ENCODE measurements at places on chromosomes 6 and 20.

DNA sequence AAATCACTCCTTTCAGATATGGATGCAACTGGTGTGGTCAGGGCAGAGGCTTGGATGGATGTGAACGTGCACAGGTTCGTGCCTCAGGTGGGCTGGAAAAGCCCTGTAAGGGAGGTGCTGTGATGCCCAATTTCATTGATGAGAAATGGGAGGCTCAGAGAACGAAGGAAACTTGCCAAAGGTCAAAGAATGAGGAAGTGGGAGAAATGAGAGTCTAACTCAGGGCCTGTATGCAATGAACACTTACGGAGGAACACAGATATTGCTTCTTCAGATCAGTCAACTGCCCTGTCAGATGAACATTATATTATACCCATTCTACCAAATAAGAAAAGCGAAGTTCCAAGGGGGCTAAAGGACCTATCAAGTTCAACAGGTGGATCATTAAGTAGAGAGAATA lies 134.7 kb downstream of the RCAN2 start:
- no peak for DNase-seq

GRCh38 chr6:139597771-139598755 lies 223.6 kb upstream of the CITED2 start:
- DNase-seq = no peak

DNA sequence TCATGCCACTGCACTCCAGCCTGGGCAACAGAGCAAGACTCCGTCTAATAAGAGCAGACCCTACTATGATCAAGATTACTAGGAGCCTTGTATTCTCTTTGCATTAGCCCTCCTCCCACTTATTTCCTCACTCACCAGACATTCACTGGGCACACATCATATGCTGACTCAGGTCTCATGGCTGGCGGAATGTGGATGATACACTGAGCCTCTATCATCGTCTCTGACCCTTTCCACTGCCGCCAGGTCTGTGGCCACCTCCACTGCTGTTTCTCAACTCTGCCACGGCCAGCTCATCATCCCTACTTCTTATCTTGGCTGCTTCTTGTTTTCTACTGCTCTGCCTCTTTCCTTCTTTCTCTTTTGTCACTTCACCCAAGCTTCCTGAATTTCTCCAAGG lies 161.0 kb downstream of the BACH2 start:
- DNase-seq = no peak

- DNase-seq = no peak
These were observed 538.0 kb upstream of the ID4 start for GRCh38 chr6:19299129-19299528.

GRCh38 chr6:151553416-151554165 lies 59.8 kb downstream of the CCDC170 start:
- no peak for DNase-seq

GRCh38 chr6:165227644-165228329 lies 81.6 kb downstream of the C6orf118 start:
- DNase-seq = no peak

- no peak for DNase-seq
These were observed 22.4 kb downstream of the MMP24 start for GRCh38 chr20:35248641-35249475.

- DNase-seq = no peak
These were observed 245.0 kb downstream of the RFPL4B start for GRCh38 chr6:112592159-112592558.

DNA sequence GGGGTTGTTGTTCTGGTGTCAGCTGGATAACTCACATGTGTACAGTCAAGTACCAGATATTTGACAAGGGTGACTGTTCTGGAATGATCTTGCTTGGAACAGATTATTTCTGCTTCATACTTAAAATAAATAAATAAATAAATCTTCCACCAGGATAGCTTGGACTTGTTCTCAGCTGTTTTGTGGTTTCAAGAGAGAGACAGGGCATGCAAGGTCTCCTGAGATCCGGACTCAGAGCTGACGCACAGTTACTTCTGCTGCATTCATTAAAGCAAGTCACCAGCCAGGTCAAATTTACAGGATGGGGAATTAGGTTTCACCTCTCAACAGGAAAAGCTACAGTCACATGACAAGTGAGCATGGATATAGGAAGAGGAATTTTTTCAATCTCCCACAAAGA lies 285.0 kb upstream of the SPTLC3 start:
- no peak for DNase-seq

DNA sequence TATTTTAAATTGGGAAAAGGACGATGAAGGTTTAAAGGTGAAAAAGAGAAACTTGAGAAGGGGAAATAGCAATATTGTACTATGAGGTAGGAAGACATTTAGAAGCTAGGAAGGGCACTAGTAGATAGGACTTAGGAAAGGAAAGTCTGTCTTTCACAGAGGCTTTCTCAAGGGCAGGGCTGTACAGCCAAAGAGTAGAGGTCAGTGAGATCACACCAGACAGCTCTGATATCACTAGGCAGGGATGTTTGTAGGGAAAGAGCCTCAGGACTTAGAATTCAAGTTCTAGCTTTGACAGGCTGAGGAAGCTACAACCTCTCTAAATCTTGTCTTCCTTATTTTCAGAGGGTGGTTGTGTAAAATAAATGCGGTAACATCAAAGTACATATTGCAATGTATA lies 160.4 kb upstream of the SLC22A16 start:
- DNase-seq = no peak

DNA sequence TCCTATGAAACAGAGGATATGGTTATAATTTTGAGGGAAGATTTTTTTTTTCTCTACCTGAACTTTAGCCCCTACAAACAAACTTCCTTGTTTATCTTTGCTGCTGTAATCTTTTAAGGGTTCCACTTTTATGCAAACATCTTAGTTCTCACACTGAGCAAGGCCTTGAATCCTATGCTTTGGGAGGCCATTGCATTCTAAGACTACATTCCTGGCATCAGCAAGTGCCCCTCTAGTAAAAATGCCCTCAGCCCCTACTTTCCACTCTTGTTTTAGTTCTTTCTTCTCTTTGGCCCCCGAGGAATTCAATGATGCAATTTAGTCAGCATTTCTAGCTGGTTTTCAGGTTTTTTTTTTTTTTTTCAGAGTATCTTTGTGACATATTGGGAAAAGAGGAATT lies 8.1 kb upstream of the AHI1 start:
- no peak for DNase-seq

GRCh38 chr6:131954775-131955107 lies 3.6 kb upstream of the CCN2 start:
- no peak for DNase-seq

DNA sequence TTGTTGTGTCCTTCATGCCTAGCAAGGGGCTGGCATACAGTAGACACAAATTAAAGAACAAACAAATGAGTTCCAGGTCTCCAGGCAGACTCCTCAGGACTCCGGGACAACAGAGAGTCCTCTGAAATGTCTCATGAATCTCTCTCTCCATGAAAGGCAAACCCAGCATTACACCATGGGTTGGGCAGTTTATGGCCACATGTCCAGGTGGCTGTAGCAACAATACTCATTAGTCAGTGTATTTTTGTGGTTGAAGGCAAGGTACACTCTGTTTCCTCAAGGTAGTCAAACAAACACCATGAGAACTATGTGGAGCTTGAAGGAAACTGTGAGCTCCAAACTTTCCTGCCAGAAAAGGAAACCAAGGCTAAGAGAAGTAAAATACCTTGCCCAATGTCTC lies 62.2 kb downstream of the KCNB1 start:
- no peak for DNase-seq

- DNase-seq = no peak
These were observed 2.6 kb downstream of the NPEPL1 start for GRCh38 chr20:58695084-58695722.

- no peak for DNase-seq
These were observed 16.2 kb upstream of the UFL1 start for GRCh38 chr6:96505363-96505762.

DNA sequence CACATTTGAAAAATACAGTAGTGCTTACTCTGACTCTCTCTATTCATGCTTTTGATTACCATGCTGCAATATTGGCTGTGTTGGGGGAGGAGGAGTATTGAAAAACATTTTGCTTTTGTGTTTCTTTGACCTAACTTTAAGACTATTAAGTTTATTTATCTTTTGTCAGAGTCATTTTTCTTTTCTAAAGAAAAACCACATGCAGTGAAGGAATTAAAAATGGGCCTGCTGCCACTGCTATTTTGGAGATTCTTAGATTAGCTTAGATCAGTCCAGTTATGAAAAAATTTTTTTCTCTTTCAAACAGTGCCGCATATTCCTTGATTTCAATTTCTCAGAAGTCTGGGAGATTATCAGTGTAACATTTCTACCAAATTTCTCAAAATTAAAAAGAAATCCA lies 36.1 kb downstream of the BCKDHB start:
- DNase-seq = no peak

DNA sequence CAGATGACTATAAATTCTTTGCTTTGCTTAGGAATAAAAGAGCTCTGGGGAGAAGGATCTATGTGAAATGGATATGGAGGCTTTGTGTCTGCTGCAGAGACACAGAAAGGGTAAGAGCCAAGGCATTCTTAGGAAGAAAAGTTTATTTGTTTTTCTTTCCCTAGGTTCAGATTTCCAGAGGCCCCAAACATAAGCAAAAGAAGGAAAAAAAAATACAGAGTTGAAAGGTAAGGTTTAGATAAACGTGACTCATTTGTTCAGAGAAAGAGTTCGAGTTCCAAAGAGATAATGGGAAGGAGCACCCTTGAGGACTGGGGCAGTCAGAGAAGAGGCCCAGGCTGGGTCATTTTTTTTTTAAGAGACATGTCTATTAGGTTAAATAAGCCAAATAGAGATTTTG lies 27.4 kb upstream of the BMP5 start:
- DNase-seq = no peak

DNA sequence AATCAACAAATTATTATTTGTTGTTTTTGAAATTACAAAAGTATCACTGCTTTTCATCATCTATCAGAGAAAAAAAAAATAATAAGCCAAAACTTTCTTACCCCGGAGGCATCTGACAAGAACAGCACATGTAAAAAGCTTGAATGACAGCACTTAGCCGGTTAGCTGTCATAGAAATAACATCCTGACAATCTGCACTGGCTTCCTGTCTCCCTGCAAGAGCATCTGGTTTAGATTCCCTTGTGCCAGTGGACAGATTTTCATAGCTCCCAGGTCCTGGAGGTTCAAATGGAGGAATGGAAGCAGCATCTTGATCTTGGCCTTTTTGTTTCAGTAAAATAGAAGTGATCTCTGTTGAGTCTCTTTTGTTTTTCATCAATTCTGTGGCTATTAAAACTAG lies 74.8 kb downstream of the HACE1 start:
- no peak for DNase-seq

- no peak for DNase-seq
These were observed 296.6 kb downstream of the PHACTR1 start for GRCh38 chr6:13012977-13013680.

DNA sequence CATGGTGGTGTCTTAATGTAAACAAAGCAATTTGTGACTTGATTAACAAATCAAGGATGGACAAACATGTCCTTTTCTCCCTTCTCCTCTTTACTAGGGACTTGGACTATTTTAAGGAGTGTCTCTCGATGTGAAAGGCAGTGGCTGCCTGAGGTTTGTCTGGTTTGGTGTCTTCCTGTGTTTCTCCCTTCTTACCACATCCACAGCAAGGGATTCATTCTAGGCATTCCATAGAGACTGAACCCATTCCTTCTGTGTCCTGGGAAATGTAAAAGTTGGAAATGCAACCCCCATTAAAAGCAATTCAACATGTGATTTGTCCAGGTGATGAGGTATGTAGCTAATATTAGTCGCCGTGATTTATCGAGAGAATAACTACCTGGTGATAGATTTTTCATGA lies 15.9 kb downstream of the NRN1 start:
- DNase-seq = no peak

DNA sequence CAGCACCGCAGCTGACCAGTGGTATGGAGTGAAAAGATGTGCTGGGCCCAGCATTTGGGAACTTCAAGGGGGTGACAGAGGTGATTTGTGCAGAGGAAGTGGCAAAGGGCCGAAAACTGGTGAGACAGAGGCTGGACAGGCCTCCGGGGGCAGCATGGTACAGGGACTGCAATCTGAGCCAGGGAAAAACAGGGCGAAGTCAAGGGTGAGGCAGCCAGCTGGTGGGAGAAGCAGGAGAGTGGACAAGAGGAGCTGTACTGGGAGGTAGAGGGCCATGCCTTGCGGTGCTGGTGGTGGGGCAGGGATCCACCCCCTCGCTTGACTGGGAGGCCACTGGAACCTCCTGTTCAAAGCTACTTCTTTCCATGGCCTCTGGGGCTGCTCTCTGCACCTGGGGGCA lies 7.3 kb upstream of the GFRA4 start:
- DNase-seq = no peak

DNA sequence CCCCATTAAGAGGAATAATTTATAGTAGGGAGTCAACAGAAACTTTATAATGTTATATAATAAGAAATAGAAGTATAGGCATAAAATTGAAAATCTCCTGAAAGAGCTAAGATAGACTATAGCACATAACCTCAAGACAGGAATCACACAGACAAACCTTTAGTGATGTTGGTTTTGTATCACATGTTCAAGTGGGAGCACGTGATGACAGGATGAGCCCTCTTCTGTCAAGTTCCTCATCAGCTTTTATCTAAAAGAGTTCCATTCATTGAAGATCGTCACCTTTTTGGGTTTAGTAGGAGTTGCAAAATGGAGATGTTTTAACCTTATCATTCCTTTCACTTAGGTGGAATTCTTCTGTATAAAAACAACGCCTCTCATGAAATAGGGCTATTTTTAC lies 127.0 kb downstream of the MCHR2 start:
- DNase-seq = no peak

- no peak for DNase-seq
These were observed 63.0 kb upstream of the MRAP2 start for GRCh38 chr6:83970582-83970981.

GRCh38 chr6:168043848-168044415 lies 35.1 kb downstream of the FRMD1 start:
- no peak for DNase-seq

DNA sequence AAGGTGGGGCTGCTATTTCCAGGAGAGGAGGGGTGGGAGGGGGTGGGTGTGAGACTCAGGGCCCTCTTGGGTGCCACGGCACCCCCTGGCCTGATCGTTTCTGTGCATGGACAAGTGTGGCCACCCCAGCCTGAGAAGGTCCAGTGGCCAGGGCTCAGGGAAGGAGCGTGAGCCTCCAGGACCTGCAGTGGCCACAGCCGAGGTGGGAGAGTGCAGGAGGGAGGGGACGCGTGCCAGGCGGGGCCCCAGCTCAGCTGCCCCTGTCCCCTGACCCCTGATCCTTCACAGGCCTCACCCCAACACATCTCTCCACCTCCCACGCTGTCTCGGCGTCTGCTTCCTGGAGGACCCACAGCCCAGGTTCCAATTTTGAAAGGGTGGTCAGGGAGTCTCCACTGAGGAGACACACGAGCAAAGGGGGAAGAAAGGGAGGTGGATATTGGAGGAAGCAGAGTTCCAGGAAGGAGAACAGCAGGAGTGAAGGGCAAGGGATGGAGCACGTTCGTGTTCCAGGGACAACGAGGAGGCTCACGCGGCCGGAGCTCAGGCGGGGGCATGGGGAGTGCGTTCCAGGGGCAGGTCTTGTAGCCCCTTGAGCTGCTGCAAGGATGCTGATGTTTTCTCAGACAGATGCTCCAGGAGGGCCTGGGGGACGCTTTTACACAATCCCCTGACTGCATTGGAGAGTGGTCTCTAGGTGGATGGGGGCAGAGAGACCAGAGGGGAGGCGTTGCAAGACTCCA lies 4.2 kb upstream of the HRH3 start:
- DNase-seq = no peak

All from GM12864 (cell line).